ENCODE measurements at places on chromosomes 13 and 19.

- no peak for DNase-seq
Observed at GRCh38 chr13:98267080-98267912, 90.2 kb upstream of the RNF113B start.

DNA sequence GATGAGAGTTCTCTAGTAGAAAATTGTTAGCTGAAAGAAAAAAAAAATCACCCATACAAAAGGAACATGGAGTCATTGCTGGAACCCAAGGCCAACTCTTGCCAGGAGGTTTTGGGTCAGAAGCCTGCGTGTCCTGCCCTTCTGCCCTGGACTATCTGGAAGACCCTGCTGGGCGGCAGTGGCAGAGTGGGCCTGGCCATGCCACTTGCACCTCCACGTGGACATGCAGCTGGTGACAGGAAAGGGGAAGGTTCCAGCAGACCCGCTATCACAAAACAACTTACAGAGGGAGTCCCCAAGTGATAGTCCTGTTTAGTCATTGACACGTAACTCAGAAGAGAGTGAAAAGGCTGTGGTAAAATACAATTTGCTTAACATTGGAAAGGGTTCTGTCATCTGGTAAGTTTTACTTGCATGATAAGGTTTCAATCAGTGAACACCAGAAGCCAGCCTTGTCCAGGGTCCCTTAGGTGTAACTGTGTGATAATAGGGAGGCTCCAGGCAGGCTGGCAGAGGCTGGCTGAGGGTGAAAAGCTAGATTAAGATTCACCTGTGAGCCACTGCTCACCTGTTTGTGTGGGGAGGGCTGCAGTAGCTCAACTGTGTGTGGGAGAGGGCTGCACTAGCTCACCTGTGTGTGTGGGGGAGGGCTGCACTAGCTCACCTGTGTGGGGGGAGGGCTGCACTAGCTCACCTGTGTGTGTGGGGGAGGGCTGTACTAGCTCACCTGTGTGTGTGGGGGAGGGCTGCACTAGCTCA, 47.8 kb downstream of the COL4A2 start:
- DNase-seq, result no peak

- DNase-seq, result no peak
Observed at GRCh38 chr19:29532097-29532496, 6.3 kb downstream of the VSTM2B start.

GRCh38 chr19:18657590-18658365, 20.9 kb downstream of the KLHL26 start:
- no peak for DNase-seq

- DNase-seq, result no peak
Observed at GRCh38 chr13:30479154-30479882, 13.6 kb upstream of the HMGB1 start.
